NCI-H2171 (cell line): ENCODE measurements at places on chromosomes 2 and 18.

GRCh38 chr2:57899898-57900297 is 146.7 kb upstream of the VRK2 start:
- DNase-seq, result no peak

GRCh38 chr2:8315531-8316165 is 366.2 kb upstream of the ID2 start:
- DNase-seq, result no peak

DNA sequence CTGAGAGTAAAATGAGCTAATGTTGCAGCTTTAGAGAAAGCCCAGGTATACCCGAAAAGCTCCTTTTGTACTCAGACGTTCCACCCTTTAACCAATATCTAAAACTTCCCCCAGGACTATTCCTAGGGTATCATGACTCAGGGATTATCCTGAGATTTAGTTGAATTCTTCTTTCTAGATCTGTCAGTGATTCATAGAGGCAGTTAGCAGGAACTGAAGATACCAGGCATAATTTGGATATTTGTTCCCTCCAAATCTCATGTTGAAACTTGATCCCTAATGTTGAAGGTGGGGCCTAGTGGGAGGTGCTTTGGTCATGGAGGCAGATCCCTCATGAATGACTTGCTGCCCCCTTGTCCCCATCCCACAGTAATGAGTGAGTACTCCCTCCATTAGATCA is 161.2 kb upstream of the LRP1B start:
- no peak for DNase-seq

- no peak for DNase-seq
Measured at GRCh38 chr2:92072461-92073035, 2798.7 kb upstream of the TEKT4 start.

DNA sequence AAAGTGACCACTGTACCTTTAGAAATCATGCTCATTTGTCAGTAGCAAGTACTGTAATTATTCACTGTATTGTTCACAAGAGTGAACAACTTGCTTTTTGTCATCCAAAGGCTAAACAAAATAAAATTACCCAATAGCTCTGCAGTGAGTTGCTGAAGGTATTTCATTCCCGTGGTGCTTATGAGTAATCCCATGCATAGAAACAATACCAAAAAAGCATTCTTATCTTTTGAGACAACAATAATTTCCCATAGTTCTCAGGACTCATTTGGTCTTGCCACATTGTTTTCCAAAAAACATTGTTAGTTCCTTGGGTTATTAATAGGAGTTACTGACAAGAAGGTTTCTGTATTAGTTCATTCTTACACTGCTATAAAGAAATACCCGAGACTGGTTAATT is 503.2 kb upstream of the FAM98A start:
- DNase-seq, result no peak
